ENCODE measurements at places on chromosomes 5 and 9.

DNA sequence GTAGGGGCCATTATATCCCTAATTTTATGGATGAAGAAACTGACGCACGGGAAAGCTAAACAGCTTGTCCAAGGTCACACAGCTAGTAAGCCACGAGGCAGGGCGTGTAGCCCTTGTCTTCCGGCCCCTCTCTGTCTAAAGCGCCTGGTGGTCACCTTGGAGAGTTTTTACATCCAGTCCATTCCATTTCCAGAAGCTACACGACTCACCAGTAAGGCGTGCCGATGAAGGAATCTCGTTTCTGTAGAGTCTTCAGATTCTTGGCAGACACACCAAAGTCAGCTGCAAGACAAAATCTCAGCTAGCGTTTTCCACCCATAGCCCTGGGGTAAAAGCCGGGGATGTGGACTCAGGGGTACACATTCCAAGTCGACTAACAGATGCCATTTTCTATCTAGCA is 80.5 kb downstream of the STK10 start:
- no peaks in the 10 kb centered on the region for H3K27me3 ChIP-seq
- no peak overlapping the region for H3K4me3 ChIP-seq
- DNase-seq, result no peak
- no peak overlapping the region for H3K27ac ChIP-seq
- H3K36me3 ChIP-seq, result no peaks in the 10 kb centered on the region

DNA sequence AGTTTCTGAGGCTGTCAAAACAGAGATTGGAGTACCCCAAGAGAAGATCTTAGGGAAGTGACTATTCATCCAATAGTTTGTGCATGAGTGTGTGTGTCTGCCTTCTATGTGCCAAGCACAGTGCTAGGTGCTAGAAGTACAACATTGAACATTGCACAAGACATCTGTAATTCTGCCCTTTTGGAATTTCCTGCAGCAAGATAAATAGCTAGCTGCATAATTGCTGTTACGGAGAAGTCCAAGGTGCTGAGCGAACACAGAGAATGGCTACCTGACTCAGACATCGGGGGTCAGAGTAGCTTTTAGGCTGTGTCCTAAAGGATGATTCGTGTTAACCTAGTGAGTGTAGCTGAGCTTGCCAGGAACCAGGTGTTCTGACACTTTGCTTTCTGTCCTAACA is 44.8 kb downstream of the PAPPA start:
- H3K4me1 ChIP-seq, result no peaks in the 10 kb centered on the region
- no peak for DNase-seq
- H3K27me3 ChIP-seq, result no peaks in the 10 kb centered on the region
- H3K4me3 ChIP-seq, result no peak overlapping the region
- H3K27ac ChIP-seq, result no peak overlapping the region
- peaks cover 43% of the 10 kb centered on the region for H3K36me3 ChIP-seq

- peaks cover 5% of the 10 kb centered on the region for H3K4me1 ChIP-seq
- no peak for DNase-seq
- no peaks in the 10 kb centered on the region for H3K36me3 ChIP-seq
- no peaks in the 10 kb centered on the region for H3K27me3 ChIP-seq
- H3K4me3 ChIP-seq, result no peak overlapping the region
Measured at GRCh38 chr9:35338561-35339274, 151.2 kb upstream of the RUSC2 start.

DNA sequence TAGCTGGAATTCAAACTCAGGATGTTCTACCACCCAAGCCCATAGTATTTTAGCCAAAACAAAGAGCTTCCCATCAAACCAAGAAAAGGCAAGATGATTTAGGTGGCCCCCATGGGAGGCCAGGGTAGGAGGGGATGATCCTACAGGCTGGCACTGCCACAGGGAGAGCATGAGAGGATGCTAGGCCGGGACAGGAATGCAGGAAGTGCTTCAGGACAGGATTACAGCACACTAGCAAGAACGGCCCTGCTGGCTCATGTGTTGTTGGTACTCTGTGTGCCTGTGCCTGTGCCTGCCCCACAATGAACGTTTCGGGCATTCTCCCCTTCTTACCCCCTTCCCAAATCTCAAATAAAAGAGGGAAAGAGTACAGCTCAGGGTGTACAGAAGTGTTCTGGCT is 110.7 kb upstream of the TRIM32 start:
- H3K4me1 ChIP-seq, result peaks cover 7% of the 10 kb centered on the region
- H3K27me3 ChIP-seq, result no peaks in the 10 kb centered on the region
- H3K4me3 ChIP-seq, result no peak overlapping the region
- no peak for DNase-seq
- no peaks in the 10 kb centered on the region for H3K36me3 ChIP-seq
- H3K27ac ChIP-seq, result no peak overlapping the region

DNA sequence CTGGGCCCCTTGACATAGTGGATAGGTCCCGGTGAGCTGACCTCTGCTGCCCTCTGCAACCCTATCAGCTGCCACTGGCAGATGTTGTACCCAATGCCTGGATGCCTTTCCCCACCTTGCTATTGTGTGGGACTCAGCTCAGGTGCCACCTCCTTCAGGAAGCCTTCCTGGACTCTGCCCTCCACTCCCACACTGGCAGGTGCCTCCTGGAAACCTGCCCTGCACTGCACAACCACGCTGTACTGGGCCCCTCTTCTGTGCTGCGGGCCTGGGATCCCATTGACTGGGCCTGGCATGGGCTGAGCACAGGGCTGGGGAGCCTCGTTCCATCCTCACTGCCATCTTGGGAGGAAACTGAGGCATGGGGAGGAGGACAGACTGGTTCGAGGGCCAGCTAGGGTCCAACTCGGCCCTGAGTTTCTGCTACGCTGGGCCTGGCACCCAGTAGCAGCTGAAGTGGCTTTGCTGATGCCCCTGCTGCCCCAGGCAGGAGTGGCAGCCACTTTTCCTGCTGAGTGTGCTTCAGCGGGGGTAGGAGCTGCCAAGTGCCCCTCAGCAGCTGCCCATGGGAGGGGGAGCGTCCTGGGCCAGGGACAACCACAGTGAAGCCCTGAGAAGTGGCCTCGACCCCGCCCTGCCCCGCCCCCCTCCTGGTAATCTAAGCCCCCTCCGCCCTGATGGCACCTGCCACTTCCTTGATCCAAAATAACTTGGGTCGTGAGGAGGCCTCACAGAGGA is 1.3 kb downstream of the AK1 start:
- H3K27ac ChIP-seq, result no peak overlapping the region
- no peaks in the 10 kb centered on the region for H3K27me3 ChIP-seq
- H3K4me3 ChIP-seq, result no peak overlapping the region
- H3K4me1 ChIP-seq, result peaks cover 48% of the 10 kb centered on the region

DNA sequence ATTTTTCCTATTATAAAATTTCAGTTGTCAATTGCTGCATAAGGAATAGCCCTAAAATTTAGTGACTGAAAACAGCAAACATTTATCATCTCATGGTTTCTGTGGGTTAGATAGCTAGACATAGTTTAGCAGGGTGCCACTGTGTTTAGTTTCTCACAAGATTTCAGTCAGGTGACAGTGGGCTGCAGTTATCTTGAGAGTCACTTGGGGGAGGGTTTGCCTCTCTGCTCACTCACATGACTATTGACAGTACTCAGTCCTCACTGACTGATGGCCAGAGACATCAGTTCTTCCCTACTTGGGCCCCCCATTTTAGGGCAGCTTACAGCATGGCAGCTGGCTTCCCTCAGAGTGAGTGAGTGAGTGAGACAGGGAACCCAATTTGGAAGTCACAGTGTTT is 42.0 kb downstream of the PBX3 start:
- H3K36me3 ChIP-seq, result no peaks in the 10 kb centered on the region
- H3K27me3 ChIP-seq, result no peaks in the 10 kb centered on the region
- no peak overlapping the region for H3K4me3 ChIP-seq
- DNase-seq, result no peak
- no peak overlapping the region for H3K27ac ChIP-seq
- no peaks in the 10 kb centered on the region for H3K4me1 ChIP-seq

GRCh38 chr9:297104-297972 is 82.7 kb downstream of the DOCK8 start:
- no peaks in the 10 kb centered on the region for H3K36me3 ChIP-seq
- H3K27ac ChIP-seq, result no peak overlapping the region
- DNase-seq, result no peak

DNA sequence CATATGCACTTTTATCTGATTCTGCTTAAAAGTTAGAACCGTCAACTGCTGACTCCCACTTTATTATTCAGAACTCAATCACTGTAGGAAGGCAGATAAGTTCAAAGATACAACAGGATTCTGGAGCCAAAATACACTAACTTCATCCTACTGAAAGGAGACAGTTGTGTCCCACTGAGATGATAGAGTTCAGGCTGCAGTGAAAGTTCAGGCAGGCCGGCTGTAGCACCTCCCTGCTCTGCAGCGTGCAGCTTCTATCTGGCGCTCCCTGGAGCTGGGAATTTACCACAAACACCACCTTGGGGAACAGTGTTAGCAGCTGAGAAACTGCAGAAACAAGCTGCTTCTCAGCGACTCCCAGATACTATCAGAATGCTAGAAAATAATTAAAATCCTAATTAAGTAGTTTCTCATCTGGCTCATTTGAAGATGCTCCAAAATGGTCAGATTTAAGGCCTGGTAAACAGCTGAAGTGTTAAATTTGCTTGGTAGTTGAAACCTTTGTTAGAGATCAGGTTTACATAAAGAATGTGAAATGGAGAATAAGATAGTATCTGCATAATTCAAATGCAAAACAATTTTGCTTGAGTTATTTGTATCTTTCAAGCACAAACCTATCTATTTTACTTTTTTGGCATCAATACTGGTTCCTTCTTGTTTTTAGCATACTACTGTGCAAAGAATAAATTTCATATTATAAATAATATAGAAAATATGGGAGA is 52.3 kb upstream of the CNTLN start:
- H3K36me3 ChIP-seq, result no peaks in the 10 kb centered on the region
- no peak overlapping the region for H3K27ac ChIP-seq
- no peak overlapping the region for H3K4me3 ChIP-seq
- H3K27me3 ChIP-seq, result no peaks in the 10 kb centered on the region
- H3K4me1 ChIP-seq, result no peaks in the 10 kb centered on the region

- H3K27me3 ChIP-seq, result no peaks in the 10 kb centered on the region
- DNase-seq, result no peak
- H3K36me3 ChIP-seq, result no peaks in the 10 kb centered on the region
- no peak overlapping the region for H3K4me3 ChIP-seq
- H3K27ac ChIP-seq, result no peak overlapping the region
Measured at GRCh38 chr5:151618907-151619306, 27.8 kb upstream of the FAT2 start.

- no peaks in the 10 kb centered on the region for H3K27me3 ChIP-seq
- H3K4me3 ChIP-seq, result no peak overlapping the region
- no peak for DNase-seq
- H3K27ac ChIP-seq, result no peak overlapping the region
- no peaks in the 10 kb centered on the region for H3K36me3 ChIP-seq
Measured at GRCh38 chr5:91927439-91927838, 544.3 kb upstream of the ARRDC3 start.

DNA sequence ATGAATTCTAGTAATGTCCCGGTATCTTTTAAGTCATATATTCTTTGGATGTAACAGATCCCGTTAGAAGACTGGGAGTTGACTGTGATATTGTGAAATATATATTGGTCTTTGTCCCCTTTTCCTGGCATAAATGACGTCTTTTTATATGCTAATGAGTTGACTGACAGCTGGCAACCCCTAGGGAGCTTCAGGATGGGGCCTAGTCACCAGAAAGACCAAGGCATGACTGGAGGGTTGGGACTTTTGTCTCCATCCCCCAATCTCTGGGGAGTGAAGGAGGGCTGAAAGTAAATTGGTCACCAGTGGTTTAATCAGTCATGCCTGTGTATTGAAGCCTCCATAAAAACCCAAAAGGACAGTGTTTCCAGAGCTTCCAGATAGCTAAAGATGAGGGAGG is 241.6 kb downstream of the PJA2 start:
- DNase-seq, result no peak
- H3K27ac ChIP-seq, result no peak overlapping the region
- no peaks in the 10 kb centered on the region for H3K36me3 ChIP-seq

DNA sequence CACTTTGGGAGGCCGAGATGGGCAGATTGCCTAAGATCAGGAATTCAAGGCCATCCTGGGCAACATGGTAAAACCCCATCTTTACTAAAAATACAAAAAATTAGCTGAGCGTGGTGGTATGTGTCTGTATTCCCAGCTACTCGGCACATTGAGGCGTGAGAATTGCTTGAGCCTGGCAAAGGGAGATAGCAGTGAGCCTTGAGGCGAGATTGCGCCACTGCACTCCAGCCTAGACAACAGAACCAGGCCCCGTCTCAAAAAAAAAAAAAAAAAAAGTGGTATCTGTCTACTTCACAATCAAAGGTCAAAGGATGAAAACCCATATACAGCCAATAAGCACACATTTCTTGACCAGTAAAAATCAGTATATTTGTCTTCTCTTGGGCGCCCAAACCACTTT is 728.5 kb upstream of the ADAMTS16 start:
- H3K36me3 ChIP-seq, result no peaks in the 10 kb centered on the region
- no peak for DNase-seq
- no peaks in the 10 kb centered on the region for H3K4me1 ChIP-seq
- H3K27me3 ChIP-seq, result no peaks in the 10 kb centered on the region
- H3K27ac ChIP-seq, result no peak overlapping the region

DNA sequence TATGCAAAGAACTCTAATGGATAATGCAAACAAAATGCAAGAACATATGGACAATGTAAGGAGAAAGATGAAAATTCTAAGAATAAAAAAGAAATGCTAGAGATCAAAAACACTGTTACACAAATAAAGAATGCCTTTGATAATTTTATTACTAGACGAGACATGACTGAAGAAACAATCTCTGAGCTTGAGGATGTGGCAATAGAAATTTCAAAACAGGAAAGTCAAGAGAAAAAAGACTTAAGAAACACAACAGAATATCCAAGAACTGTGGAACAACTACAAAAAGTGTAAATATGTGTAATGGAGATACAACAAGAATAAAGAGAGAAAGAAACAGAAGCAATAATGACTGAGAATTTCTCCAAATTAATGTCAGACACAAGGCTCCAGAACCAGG is 140.5 kb upstream of the ACOT12 start:
- no peak overlapping the region for H3K4me3 ChIP-seq
- H3K36me3 ChIP-seq, result no peaks in the 10 kb centered on the region
- no peaks in the 10 kb centered on the region for H3K27me3 ChIP-seq
- no peak for DNase-seq

DNA sequence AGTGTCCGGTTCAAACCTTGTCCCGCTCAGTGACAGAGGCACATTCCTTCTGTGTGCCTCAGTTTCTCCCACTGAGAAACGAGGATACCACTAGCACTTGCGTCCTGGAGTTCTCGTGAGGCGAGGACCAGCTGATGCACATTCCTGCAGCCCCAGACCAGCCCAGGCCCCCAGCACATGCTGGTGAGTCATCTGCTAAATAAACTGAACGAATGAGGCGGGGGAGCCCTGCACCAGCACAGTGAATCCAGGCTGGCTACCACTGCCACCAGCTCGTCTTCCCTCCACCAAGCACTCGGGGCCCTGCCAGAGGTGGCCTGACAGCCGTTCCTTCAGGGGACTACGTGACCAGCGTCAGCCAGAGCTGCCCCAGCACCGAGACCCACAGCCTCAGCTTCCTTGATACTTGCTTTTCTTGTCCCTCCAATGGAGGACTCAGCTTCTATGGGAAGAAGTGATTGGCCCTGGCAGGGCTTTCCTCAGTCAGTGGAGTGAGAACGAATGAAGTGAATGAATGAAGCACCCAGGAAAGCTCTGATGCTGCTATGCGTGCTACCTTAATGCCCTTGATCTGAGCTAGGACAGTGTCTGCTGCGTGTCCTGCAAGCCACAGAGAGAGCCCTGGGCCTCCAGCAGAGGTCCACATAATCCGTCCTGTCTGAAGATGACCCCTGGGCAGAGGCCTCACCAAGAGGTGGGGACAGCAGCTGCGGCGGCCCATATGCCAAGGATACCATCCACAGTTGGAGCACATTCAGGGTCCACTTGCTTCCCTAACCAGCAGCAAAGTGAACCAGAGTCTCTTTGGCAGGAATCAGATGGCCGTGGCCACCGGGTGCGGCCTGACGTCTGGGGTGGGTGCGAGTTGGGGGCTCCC is 13.5 kb upstream of the BARX1 start:
- H3K4me1 ChIP-seq, result no peaks in the 10 kb centered on the region
- no peak for DNase-seq
- no peaks in the 10 kb centered on the region for H3K36me3 ChIP-seq
- H3K27ac ChIP-seq, result no peak overlapping the region
- H3K27me3 ChIP-seq, result no peaks in the 10 kb centered on the region
